ENCODE measurements at places on chromosomes 5 and 9.

DNA sequence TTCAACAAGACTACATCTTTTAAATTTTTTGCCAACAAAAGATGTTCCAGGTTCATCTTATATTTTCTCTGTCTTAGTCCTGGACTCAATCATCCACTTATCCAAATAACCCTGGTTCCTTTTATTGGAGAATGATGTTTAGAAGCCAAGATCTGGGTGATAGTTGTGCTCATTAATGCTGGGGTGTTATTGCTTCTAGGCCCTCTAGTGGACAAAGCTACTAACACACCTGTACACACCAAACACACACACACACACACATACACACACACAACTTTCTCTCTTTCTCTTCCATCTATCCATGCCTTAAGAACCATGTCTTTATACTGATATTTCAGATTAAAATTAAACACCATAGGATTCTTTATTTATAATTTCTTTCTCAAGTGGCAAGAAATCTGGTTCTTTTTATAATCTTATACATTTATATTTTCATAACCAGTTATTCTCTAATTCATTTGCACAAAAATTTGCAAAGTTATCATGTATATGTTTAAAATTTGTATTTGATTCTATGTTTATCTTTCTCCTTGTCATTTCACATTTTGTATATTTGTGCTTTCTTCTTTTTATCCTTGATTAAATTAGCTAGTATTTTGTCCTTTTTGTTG lies 179.1 kb upstream of the SMIM23 start:
- DNase-seq = no peak

DNA sequence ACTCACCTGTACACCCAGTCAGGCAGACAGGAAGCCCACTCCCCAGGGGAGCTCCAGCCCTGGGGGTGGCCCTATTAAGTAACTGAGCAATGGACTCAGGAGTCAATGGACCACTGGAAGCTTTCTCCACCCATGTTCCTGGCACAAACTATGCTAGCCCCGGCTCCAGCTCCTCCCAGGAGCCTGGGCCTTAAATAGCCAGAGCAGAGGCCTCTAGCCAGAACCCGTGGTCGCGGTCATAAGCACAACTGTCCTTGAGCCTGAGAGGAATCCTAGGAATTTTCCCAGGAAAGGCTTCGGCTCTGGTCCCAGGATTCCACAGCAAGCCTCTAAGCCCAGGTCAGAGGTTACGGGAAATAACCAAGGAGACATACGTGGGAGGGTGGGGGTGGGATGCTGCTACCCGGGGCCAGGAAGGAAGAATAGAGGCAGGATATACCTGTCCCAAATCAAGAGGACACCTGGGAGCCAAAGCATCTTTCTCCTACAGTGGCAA lies 5.5 kb downstream of the SEPTIN8 start:
- peak; percentile 82 for DNase-seq

DNA sequence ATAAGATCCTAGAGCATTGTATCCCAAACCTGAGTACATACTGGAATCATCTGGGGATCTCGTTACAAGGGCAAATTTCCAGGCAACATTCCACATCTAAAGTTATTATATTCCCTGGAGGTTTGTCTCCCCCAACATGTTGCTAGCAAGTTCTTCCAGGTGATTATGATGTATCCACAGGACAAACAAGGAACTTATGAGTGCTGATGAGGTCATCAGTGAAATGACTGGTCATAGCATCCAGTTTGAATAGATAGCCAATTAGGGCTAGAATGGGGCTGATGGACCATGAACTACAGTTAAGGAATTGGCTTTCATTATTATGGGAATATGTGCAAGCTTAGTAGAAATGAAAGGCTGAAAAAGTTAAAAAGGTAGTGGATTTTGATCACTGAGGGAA lies 115.2 kb downstream of the CWC27 start:
- DNase-seq = no peak

- DNase-seq = no peak
These were observed 159.6 kb downstream of the NXNL2 start for GRCh38 chr9:88694625-88695024.

- DNase-seq = peak; percentile 6
These were observed 27.0 kb downstream of the CATSPER3 start for GRCh38 chr5:134994560-134995156.

DNA sequence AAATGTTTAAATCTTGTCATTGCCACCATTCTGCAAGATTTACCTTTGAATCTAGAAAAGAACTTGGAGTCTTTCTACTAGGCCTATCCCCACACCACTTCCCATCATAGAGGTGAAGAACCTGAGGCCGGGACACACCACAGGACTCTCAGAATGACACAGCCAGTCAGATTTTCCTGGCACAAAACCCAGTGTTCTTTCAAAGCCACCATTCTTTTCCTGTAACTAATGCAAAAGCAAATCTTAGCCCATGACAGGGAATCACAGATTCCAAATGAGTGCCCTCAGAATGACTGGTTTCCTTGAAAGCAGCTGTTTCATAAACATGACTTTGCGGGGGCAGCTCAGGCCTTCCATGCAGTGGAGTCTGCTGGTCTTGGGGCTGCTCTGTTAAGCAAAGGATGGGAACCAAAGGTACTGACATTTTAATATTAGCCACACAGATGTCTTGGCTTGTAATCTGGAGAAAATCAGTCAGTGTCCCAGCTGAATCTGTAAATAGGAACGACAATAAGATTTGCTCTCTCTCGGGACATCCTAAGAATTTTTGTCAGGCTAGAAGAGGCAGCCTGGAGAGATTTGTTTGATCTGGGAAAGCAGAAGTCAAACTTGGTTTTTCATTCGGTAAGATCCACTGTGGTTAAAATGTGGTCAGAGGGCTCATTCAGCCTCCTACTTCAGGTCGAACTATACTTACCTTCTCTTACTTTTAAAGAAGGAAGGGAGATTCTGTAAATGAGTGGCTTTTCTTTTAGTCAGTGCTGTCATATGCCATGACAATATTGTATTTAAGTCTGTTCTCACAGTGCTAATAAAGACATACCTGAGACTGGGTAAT lies 115.1 kb downstream of the PALM2AKAP2 start:
- peak; percentile 31 for DNase-seq

- DNase-seq = peak; percentile 4
These were observed 111.8 kb upstream of the IER5L start for GRCh38 chr9:129289883-129290282.

DNA sequence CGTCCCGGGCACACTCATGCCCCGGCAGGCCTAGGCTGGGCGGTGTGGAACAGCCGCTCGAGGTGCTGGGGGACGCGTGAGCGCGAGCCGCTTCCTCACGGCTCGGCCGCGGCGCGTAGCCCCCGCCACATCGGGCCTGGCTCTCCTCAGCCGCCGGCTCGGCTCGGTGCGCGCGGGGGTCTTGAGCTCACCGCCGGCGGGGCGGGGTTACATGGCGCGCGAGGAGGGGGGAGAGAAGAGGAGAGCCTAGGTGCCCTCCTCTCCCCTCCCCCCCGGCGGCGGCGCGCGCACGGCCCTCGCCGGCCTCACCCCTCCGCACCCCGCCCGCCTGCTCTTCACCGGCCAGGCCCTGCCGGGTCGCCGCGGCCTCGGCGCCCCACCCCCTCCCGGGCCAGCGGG lies 7.7 kb downstream of the RANBP6 start:
- DNase-seq = peak; percentile 78

GRCh38 chr9:29066141-29066640 lies 1492.9 kb upstream of the C9orf72 start:
- no peak for DNase-seq

GRCh38 chr5:123785162-123786071 lies 273.4 kb downstream of the CSNK1G3 start:
- DNase-seq = peak; percentile 15

GRCh38 chr5:122175852-122176251 lies 46.5 kb downstream of the ZNF474 start:
- DNase-seq = no peak

GRCh38 chr5:40376566-40376965 lies 303.1 kb upstream of the PTGER4 start:
- DNase-seq = no peak

- DNase-seq = no peak
These were observed 138.2 kb downstream of the FGF1 start for GRCh38 chr5:142547445-142548380.

DNA sequence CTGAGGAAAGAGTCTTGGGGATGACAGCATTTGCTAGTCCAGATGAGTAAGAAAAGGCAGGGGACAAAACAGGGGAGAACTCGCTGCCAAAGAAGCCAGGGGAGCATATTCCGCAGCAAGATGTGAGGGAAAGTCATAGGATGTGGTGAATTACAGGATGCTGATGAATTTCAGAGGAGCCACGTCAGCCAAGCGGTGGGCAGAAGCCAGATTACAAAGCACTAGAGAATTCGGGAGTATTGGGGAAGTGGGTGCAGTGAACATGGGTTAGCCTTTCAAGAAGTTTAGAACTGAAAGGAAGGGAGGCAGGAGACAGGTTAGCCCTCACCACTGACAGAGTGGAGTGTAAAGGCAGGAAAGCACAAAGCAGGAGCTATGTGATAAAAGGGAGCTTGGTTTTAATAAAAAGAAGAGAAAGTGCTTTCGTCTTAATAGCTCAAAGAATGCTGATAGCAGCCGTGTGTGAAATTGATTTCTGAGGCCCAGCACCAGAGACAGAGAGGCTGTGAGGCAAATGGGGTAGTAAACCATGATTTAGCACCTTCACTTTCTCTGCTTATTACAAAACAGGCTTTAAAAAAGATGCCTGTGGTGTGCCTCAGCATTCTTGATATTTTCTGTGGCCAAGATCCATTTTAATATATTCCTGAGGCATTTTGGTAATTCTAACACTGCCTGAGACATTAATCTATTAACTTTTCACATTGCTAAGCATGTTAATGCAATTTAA lies 16.9 kb downstream of the ADAMTSL1 start:
- peak; percentile 79 for DNase-seq

GRCh38 chr5:55022450-55022849 lies 1.6 kb upstream of the GZMK start:
- DNase-seq = no peak

GRCh38 chr9:72353455-72354116 lies 11.4 kb downstream of the ZFAND5 start:
- DNase-seq = no peak

All from AG20443 (cell line).